ENCODE measurements at places on chromosomes 6 and 20.

DNA sequence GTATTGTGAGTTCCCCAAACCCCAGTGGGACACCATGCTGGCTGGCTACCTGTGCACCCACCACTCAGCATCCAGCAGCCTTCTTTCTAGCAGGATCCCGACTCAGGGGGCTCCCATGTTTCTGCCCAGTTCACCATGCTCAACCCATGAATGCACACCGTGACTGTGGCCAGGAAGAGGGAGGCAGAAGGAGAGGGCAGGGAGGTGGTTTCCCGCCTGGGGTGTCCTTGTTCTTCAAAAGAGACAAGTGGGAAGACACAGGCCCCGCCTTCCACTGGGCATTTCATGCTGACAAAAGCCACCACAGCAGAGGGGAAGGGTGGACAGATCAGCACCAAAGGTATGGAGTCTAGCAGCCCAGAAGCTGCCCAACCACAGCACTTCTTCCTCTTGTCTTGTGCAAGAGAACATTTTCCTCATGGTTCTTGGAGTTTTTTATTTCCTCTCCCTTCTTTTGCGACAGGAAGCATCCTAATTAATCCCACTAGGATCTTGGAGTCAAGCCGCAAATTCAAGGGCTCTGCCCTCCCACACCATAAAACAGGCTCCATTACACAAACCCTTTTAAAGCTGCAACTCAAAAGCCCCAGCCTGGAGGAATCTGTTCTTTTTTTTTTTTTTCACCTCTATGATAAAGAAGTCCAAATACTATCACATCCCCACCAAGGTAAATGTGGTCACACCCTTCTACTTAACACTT lies 13.5 kb upstream of the ANKRD60 start:
- no peak for DNase-seq

GRCh38 chr6:154814063-154814462 lies 80.8 kb downstream of the SCAF8 start:
- DNase-seq, result no peak

- no peak for DNase-seq
Measured at GRCh38 chr6:69042297-69042696, 407.2 kb downstream of the ADGRB3 start.

DNA sequence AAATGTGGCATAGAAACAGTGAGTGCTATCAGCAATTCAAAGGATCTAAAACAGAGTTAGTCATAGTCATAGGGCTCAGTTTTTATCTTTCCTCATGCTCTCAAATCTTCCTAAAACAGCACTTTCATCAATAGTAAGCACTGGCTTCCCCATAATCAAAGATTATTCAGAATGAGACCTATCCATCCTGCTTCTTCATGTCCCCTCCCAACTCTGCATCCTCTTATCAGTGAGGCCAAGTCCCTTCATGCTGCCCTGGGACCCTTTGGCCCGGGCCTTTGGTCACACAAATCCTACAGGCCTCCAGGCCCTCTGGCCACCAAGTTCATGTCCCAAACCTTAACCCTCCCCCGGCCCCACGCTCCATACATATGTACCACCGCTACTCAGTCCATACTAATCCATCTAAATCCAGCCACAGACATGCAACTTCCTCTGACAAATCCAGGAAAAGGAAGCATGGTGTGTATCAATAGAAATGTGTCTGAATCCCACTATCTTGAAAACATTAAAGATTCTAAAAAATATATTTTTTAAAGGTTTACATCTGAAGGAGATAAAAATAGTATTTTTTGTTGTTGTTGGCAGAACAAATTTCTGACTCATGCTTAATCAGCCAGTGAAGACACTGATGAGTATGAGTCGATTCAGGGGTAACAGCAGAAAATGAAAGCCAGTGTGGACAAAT lies 143.5 kb downstream of the PDE7B start:
- no peak for DNase-seq

DNA sequence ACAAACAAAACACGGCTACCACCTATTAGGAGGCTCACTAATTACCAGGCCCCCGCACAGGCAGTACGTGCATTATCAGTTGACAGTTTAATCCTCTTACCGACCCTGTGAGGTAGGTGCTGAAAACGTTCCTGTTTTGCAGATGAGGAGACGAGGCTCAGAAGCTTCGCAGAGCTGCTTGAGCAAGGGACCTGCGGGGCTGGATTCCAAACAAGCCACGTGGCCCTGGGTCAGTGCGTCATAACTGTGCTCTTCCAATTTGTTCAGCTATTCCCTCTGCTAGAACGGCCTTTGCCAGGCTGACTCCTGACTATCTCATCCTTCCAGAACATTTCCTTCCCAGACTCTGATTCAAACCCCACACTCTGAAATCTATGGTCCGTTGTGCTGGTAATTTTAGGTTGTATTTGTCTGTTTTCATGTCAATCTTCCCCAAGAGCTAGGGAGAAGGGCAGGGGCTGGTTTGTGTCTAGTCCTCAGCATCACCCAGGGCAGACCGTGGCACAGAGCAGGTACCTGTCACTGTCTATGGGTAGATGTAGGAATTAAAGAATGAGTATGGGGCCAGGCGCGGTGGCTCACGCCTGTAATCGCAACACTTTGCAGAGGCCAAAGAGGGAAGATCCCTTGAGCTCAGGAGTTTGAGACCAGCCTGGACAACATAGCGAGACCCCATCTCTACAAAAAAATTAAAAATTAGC lies 28.8 kb upstream of the TLDC2 start:
- DNase-seq, result no peak

DNA sequence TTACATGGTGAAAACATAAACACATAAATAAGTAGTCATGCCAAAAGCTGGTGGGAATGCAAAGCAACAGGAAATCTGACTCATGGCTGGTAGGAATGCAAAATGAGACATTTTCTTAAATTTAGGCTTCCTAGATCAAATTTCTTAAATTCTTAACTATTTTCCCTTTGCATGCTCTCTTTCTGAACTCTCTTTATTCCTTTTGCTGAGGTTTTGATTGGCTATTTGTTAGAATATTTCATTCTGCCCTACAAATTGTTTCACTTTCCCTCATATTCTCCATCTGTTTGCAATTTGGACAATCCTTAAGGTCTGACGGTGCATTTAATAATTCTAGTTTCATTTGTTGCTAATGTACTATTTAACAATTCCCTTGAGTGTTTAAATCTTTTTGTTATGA lies 437.5 kb upstream of the RGS17 start:
- DNase-seq, result no peak

- no peak for DNase-seq
Measured at GRCh38 chr20:3390759-3391425, 16.6 kb downstream of the DNAAF9 start.

DNA sequence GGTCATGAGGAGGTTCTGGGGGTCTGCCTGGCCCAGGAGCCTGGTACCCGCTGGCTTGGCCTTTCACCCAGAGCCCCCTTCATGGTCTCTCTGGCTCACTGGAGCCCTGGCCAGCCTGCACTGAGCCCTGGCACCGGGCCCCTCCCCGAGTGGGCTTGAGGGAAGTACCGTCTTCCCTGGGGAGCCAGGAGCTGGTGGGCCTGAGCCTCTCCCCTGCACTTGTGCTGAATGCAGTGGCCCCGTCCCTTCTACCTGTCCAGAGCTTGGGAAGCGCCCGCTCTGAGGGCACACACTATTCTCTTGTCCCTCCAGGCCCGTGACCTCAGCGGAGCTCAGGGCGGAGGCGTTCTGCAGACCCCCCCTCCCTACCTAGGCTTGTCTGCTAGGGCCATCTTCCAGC lies 62.2 kb downstream of the TCP11 start:
- DNase-seq, result no peak

DNA sequence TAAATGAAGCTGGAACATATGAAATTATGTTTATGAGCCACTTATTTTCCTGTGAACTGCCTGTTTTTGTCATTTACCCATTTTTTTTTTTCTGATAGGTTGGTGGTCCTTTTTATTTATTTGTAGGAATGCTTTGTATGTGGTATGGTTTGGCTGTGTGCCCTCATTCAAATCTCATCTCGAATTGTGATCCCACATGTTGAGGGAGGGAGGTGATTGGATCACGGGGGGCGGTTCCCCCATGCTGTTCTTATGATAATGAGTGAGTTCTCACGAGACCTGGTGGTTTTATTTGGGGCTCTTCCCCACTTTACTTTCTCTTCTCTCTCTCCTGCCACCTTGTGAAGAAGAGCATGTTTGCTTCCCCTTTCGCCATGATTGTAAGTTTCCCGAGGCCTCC lies 77.3 kb downstream of the CDH26 start:
- no peak for DNase-seq

GRCh38 chr6:114343782-114344144 lies 940 bp upstream of the HS3ST5 start:
- DNase-seq, result no peak
